Esophagus squamous epithelium (tissue), 5 donors: ENCODE measurements at places on chromosomes 16 and 17.

- DNase-seq, result no peak
Measured at GRCh38 chr17:80968602-80969029, 23.0 kb upstream of the CHMP6 start.

- no peak for DNase-seq
Measured at GRCh38 chr17:81536299-81537290, 8.4 kb downstream of the FSCN2 start.

DNA sequence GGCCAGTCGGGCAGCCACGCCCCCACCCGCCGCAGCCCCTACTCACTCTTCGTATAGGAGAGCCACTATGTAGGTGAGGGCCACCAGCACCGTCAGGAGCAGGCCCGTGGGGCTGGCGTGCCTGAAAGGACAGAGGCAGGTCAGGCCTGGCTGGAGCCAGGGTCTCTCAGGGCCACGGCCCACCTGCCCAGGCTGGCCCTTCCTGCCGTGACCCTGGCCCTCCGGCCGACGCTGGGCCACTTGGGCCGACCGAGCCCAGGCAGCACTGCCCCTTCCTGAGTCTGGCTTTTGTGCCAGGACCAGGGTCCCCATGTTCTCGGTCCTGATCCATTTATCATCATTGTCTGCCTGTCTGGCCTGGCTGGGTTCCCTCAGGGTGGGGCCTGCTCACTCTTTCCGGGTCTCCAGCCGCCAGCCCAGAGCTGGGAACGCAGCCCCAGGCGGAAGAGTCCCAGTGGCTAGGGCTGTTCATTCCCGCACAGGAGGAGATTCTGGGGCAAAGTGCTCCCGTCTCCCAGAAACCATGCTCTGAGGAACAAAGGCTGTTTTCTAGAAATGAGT, 10.1 kb upstream of the RASD1 start:
- DNase-seq, result no peak

DNA sequence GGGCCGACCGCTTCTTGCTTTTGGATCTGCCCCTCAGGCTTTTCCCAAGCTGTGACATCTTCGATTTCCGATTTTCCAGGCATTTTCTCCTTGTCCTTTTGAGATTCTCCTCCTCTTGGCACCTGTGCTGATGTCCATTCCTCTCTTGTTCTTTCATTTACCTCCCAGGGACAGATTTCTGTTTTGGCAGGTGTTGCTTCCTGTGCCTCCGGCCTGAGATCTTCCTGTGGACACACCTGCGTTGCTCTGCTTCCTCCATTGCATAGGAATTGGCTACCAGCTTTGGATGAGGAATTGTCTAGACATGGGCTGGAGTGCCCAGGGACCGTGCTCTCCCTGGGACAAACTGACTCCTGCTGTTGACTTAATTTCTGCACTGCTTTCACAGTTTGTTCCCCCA, 15.1 kb downstream of the GPR179 start:
- DNase-seq, result no peak

GRCh38 chr16:68286153-68287074, 22.1 kb downstream of the SLC7A6 start:
- no peak for DNase-seq

DNA sequence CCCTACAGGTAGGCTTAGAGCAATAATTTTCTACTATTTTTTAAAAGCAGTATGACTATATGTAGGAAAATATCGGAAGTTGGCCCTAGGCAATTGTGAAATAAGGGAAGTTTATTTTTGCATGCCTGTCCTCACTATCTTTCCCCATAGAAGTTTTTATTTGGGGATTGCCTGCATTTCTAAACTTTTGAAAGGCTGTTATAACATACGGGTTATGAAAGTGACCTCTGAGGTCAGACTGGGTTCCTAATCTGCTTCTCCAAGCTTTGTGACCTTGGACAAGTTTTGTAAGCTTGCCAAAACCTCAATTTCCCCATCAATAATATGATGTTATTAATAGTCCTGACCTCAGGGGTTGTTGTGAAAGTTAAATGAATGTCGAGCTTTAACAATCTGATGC, 67.1 kb downstream of the ARHGAP44 start:
- DNase-seq, result no peak

- no peak for DNase-seq
Measured at GRCh38 chr16:84928679-84929420, 82.5 kb downstream of the ZDHHC7 start.

DNA sequence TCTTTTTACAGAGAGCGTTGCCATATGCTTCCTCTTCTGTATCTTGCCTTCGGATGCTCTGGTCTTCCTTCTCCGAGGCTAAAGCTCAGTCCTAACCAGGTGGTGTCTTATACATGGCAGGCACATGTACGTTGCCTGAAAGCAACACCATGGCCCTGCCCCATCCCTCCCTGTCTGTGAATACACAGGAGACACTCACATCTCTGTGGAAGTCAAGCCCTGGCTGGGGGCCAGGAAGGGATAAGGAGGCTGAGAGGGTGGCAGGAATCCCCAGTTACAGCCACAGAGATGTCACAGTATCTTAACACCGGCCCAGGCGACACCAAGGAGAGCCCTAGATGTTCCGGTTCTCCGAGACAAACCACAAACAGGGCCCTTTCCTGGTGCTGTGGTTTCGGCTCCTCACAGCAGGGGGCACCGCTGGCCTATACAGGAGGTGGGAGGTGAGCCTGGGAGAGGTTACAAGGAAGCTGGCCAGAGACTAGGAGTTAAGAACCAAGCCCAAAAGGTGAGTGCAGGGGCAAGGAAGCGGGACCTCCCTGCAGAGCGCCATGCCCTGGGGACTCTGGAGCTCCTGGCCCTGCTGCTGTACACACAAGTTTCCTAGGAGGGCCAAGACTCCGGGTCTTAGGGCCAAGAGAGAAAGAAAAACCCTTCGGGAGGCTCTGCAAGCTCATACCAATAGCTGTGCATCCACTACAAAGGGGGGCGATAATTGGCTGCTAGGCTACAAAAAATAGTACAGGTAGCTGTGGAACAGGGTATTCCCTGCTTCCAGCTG, 41.7 kb downstream of the SRL start:
- DNase-seq, result no peak
